ENCODE measurements at places on chromosomes 4 and X.

DNA sequence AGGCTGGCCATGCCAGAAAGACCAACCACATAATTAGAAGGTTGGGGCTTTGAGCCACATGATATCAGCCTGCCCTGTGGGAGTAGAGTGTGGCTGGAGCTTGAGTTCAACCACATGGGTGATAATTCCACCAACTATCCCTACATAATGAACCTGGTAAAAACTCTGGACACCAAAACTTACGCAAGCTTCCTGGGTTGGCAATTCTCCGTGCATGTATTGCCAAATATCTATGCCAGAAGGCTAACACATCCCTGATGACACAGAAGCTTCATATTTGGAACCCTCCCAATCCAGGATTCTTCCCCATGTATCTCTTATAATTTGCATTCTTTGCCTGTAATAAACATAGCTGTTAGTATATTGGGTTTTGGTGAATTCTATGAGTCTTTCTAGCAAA, 68.2 kb downstream of the FUNDC1 start:
- DNase-seq = no peak

DNA sequence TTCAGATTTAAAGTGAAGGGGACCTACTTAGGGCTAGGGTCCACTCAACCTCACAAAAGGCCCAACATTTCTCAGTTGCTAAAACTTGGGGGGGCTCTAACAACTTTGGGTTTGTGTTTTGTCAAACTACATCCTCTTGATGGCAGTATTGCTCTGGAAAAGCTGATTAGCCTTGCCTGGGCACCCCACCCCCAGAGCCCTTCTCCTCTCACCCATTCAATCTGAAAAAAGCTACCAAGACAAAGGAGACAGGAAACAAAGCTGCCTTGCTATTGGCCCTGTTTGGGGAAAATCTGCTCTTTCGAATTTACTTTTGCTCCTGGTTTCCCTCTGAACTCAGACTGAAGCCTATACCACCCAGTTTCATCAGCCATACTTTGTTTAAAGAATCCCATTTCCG, 195.2 kb upstream of the STK26 start:
- DNase-seq = no peak

- no peak for DNase-seq
Observed at GRCh38 chr4:2792711-2793585, at the start of gene SH3BP2. SH3BP2 (plus strand) TSS chr4:2793085; CDS start chr4:2820618, 27,533 bp downstream.

DNA sequence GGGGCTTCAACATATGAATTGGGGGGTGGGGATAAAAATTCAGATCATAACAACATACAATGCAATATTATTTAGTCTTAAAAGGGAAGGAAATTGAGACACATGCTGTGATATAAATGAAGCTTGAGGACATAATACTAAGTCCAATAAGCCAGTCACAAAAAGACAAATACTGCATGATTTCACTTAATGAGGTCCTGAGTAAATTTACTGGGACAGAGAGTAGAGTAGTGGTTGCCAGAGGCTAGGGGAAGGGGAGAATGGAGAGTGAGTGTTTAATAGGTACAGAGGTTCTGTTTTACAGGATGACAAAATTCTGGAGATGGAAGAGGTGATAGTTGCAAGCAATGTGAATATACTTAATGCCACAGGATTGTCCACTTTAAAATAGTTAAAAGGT, 89.2 kb upstream of the RAPGEF2 start:
- no peak for DNase-seq

DNA sequence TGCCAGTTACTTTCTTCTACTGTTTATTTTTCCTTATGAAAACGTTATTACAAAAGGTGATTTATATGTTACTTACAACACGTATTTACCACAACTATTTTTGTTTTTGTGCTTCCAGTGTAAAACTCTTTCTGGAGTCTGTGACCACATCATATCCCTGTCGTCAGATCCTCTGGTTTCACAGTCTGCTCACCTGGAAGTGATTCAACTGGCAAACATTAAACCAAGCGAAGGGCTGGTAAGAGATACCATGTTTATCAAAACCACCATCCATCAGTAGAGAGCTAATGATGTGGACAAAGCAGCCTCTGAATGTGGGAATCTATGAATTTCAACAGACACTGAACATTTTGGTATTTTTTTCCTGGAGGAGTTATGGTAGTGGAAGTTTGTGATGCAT, 116.1 kb downstream of the CNKSR2 start:
- DNase-seq = no peak

GRCh38 chr4:126701756-126702155, 931.0 kb upstream of the INTU start:
- no peak for DNase-seq

DNA sequence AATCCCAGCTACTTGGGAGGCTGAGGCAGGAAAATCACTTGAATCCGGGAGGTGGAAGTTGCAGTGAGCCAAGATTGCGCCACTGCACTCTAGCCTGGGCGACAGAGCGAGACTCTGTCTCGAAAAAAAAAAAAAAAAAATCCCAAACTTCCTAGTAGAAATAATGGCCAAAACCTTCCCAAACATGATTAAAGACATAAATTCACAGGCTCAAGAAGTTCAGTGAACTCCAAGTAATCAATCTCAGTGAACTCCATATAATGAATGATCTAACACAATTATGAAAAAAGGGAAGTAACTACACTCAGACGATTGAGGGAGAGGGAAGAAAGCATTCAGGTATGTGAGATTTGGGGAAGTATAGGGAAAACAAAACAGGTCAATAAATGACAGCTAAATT, 6.5 kb downstream of the FUNDC1 start:
- DNase-seq = no peak

DNA sequence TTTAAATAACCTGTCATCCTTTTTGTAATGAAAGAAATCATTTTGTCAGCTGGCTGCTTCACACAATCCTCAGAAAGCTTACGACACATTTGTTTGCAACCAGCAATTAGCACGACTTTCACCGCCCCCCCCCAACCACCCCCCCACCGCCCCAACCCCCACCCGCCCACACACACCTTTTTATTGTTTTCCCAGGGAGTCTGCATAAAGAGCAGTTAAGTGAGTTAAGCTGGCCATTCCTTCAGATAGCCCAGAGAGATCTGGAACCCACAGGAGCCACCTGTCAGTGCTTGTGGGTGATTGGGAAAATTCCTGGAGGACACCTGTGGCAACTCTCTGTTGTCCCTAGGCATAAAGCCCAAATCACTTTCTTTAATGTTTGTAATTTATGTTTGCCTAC, 175.7 kb upstream of the FMR1 start:
- no peak for DNase-seq

DNA sequence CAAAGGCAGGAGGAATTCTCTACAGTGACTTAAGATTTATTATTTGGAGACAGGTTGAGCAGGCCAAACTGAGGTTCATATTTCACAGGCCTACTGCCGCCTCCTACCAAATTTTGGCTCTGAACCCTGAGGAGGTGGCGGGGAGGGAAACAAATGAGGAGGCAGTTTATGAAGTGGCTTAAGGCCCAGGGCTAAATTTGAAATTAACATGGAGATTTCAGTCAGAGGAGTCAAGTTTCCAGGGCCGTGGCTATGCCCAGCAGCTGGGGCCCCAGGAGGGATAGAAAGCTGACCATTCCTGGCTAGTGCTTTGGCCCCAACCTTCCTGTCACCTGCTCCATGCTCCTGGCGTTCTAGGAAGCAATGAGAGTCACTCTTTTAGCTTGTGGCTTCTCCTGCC, 73.4 kb upstream of the ARHGAP36 start:
- no peak for DNase-seq

DNA sequence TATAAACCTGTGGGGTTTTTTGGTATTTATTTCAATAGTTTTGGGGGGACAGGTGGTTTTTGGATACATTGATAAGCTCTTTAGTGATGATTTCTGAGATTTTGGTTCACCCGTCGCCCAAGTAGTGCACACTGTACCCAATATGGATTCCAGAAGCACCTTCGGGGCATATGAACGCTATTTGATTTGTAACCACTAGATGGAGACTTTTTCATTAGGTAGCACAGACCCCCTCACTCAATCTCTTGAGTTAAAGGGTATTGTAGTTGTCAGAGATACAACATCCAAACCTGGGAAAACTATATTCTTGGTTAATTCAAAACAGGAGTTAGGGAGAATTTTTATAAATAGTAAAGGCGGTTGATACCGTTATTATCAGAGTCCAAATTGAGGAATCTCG, 79.8 kb downstream of the SPANXN3 start:
- no peak for DNase-seq

- DNase-seq = no peak
Observed at GRCh38 chrX:47661539-47661938, 2.6 kb upstream of the UXT start.

DNA sequence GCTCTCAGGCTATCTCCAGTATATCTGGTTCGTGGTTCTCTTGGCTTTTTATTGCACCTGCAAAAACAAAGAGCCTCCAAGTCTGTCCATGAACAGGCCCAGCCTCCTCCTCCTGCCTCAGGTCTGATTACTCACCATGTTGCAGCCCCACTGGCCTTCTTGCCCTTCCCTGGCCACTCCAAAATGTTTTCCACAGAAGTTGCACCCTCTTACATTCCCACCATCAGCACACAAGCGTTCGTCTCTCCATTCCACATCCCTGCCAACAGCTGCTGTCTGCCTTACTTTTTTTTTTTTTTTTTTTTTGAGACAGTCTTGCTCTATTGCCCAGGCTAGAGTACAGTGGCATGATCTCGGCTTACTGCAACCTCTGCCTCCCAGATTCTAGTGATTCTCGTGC, 86.7 kb downstream of the RFC1 start:
- no peak for DNase-seq

DNA sequence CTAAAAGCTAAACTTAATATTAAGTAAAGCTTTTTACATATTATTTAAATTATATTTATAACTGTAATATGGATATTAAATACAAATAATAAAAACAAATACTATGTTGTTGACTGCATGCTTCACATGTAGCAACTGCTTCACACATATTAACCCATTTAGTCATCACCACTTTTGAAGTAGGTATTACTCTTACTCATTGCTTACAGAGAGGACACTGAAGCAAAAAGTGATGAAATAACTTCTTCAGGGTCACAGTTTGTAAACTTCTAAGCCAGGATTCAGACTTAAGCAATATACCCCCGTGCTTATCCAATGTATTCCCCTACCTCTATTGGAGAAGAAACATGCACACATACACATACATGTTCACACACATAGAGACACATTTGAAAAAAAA, 166.6 kb downstream of the DKK2 start:
- no peak for DNase-seq

GRCh38 chr4:185358514-185358913, 37.2 kb downstream of the LRP2BP start:
- no peak for DNase-seq

DNA sequence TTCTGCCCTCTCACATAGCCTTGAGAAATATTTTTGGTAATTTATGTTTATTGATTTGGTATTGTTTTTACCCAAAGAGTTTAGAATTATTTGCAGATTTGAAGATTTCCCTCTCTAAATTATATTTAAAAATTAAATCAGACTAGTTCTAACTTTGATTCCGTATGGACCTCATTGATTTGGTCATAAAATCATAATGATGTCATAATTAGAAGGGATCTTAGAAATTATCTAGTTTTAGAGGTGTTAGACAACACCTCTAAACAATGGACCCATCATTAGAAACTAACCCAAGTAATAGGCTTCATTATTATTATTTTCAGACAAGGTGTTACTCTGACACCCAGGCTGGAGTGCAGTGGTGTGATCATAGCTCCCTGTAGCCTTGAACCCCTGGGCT, 24.1 kb downstream of the DLG3 start:
- no peak for DNase-seq

DNA sequence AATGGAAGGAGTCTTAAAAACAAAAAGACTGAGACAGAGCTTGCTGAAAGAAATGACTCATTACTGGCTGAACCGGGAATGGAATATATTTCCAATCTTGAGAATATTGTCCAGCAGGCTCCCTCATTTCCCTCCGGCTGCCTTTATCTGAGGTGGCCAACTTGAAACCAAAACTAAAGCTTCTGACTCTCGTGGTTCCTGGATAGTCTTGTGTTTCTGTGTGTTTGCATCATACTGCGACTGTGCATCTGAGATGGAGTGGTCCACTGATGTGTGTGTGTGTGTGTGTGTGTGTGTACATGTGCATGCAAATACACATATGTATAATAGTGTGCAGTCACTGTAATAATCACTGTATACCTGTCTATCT, 145.6 kb upstream of the SCML1 start:
- peak; percentile 53 for DNase-seq

DNA sequence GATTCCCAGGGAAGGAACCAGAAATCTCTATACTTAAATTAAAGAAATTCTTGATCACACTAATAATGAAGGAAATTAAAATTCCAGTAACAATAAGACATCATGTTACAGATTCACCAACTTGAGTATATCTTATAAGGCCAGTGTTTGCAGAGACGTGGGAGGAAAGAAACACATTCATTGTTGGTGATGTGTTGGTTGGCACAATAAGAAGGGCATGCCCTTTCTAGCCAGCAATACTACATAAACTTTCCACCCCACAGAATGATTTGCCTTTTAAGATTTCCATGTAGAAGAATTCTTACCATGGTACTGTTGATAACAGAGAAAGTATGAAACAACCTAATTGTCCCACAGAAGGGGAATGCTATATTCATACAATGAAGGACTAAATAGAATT, 581.5 kb downstream of the STIM2 start:
- no peak for DNase-seq

GRCh38 chrX:47030339-47030738, 47.9 kb upstream of the RGN start:
- DNase-seq = peak; percentile 27

- no peak for DNase-seq
Observed at GRCh38 chr4:83180431-83180968, 66.0 kb upstream of the PLAC8 start.

DNA sequence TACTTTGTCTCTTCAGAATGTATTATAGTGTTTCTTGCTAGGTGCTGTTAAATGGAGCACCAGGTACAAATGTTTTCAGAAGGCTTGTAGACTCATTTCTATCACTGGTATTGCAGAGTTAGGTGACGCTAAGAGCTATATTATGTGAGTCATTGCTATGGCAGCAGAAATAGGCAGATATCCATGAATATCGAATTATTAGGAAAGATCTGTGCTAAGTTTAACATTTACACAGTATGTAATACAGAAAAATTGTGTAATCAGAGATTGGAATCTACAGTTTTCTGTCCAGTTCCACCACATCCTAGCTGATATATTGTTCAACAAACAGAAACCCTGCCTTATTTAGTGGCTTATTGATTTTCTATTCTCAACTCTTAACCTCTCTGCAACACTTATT, 1025.5 kb downstream of the STIM2 start:
- no peak for DNase-seq

- no peak for DNase-seq
Observed at GRCh38 chr4:54215379-54216077, 13.6 kb upstream of the PDGFRA start.

DNA sequence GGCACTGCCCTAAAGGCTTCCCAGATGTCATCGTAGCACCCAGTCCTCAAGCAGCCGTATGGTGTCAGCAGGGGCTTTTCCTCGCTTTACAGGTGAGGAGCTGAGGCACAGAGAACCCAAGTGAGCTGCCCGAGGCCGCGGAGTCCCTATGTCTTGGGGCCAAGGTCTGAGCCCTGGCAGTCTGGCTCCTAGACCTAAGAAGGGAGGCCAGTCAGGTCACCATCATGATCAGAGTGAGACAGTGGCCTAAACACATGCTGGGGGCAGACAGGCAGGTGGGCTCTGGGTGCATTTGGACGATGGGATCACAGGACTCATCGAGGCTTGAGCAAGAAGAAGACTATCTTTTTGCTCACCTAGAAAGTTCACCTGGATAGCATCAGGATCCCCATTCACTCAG, 94.9 kb downstream of the WFS1 start:
- DNase-seq = no peak
